Activated CD4-positive, alpha-beta T cell treated with anti-CD3 and anti-CD28 coated beads, Interleukin-2, amount 50 U/mL, for 1 hour (primary cell): ENCODE measurements at places on chromosomes 2 and 18.

GRCh38 chr2:46326231-46326980, 29.2 kb downstream of the EPAS1 start:
- DNase-seq, result no peak

DNA sequence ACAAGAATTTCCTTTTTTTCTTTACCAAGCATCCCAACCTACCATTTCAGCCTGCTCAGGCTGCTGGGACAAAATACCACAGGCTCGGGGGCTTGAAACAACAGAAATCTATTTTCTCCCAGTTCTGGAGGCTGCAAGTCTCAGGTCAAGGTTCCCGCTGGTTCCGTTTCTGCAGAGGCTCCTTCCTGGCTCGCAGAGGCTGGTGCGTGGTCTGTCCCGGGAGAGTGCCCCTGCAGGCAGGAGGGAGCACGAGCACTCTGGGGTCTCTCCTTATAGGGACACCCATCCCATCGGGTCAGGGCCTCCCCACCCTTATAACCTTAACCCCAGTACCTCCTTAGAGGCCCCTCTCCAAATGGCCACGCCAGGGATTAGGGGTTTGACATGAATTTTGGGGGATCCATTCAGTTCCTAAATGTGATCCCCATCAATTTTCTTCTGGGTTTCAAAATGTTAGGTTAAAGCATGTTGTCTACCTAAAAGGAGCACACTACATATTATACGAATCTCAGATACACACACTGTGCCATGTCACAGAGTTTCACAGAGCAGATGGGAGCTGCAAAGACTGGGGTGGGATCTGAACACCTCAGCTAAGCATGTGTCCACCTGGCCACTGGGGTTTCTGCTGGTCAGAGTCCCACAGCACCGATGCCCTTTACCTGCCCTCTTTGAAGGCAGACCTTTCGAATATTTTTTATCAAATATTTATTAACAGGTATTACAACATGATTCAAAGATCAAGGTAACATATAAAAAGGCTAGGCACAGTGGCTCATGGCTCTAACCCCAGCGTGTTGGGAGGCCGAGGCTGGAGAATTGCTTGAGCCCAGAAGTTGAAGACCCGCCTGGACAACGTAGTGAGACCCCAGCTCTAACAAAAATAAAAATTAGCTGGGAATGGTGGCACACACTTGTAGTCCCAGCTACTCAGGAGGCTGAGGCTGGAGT, 17.6 kb upstream of the ADI1 start:
- no peak for DNase-seq

- DNase-seq, result no peak
Observed at GRCh38 chr2:231666171-231667095, 41.9 kb upstream of the PTMA start.

DNA sequence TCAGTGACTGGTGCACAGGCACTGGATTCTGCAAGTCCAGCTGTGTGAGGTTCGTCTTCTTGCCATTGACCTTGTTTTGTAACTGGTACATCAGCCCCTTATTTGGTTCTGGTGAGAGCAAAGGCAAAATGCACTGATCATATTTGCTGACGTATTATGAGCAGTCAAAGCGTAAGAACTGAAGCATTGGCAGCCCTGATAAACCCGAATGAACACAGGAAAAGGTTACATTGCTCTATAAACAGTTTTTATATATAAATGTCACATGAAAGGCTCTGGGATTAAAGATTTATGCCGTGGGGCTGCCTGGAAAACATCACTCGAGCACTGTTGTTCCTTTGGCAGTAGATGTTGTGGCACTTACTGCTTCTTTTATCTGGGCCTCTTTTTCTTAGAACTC, 167.9 kb downstream of the IRS1 start:
- DNase-seq, result no peak

DNA sequence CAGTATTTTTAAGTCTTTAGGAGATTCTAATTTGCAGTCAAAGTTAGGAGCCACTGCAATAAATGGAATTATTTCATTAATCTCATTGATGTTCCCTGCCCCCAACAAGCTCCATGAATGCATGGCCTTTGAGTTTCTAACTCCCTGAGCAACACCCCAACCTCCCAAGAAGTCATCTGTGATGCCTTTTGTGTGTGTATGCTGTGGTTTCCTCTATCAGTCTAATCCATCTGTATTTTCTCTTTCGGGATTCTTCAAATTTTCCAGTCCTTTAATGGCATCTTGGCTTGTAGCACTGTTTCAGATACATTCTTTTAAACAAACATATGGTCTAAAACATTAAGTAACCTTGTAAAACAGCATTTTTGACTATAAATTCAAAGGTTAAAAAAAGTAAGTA, 16.8 kb downstream of the SERPINB10 start:
- no peak for DNase-seq

- no peak for DNase-seq
Observed at GRCh38 chr2:55837073-55837472, 86.5 kb downstream of the EFEMP1 start.

DNA sequence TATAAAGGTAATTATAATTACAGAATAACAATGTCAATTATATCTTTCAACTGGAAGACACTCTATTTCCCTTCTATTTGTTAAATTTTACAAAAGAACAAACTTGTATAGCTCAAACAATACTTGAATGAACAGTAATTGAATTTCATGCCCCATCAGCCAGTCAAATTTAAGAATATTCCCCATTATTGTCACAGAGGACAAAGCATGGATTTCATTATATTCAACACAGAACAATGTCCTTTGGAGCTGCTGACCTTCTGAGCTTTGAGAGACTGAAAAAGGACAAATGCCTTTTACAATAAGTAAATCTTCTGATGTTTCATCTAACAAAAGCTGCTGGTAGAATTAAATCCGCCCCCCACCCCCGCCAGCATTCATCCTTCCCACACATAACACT, 187.5 kb upstream of the MC4R start:
- no peak for DNase-seq

- DNase-seq, result peak; percentile 22
Observed at GRCh38 chr18:47204908-47205522, 28.9 kb upstream of the IER3IP1 start.

GRCh38 chr2:205296959-205297358, 385.3 kb upstream of the NRP2 start:
- DNase-seq, result no peak

DNA sequence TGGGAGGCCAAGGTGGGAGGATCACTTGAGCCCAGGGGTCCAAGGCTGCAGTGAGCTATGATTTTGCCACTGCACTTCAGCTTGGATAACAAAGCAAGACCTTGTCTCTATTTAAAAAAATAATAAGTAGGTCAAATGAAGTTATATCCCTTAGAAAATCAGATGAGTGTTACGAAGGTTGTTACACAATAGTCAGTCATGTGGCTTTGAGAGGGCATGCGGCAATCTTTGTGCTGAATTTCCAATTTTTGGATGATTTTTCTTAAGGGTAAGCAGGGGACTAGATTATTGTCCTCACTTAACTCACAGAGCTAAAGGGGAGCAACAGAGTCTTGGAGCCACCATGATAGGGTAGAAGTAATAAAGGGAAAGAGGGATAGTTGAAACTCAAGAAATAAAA, 71.8 kb downstream of the B3GNT2 start:
- DNase-seq, result no peak

- DNase-seq, result no peak
Observed at GRCh38 chr18:76489081-76489480, 6.0 kb downstream of the ZNF516 start.

- DNase-seq, result no peak
Observed at GRCh38 chr18:24317370-24317769, 80.3 kb downstream of the OSBPL1A start.

- DNase-seq, result no peak
Observed at GRCh38 chr2:232869138-232870017, 686 bp upstream of the SNORC start.

DNA sequence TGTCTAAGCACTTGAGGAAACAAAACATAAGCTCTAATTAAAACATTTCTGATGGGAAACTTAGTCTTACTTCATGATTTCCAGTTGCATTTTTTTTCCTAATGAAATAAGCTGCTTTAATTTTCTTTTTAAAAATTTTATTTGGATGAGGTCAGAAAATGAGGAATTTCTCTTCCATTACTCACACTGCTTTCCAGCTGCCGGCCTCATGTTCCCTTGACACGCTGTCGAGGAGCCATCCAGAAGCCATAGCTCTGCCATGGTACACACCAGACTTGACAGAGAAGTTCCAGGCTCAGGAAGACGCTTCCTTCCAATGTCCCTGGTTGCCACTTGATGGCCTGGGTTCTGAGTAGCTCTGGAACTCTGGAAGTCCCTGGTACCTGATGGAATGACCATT, 12.1 kb upstream of the MAPRE2 start:
- no peak for DNase-seq

DNA sequence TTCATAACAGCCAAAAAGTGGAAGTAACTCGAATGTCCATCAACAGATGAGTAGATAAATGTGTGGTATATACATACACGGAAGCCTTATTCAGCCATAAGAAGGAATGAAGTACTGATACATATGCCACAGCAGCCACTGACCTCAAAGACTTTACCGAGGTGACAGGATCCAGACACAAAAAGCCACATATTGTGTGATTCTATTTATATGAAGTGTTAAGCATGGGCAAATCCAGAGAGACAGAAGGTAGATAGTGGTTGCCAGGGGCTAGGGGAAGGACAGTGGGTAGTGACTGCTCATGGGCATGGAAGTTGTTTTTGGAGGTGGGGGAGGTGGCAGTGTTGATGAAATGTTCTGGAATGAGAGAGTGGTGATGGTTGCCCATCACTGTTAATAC, 33.9 kb downstream of the ZAP70 start:
- DNase-seq, result no peak

GRCh38 chr2:231687133-231687852, 21.0 kb upstream of the PTMA start:
- DNase-seq, result peak; percentile 63
